H9 (cell line): ENCODE measurements at places on chromosomes 2 and 18. TPM values are rescaled to one million over a fixed set of nuclear protein-coding genes. Genes with fewer than 3 reads are reported as not detected.

DNA sequence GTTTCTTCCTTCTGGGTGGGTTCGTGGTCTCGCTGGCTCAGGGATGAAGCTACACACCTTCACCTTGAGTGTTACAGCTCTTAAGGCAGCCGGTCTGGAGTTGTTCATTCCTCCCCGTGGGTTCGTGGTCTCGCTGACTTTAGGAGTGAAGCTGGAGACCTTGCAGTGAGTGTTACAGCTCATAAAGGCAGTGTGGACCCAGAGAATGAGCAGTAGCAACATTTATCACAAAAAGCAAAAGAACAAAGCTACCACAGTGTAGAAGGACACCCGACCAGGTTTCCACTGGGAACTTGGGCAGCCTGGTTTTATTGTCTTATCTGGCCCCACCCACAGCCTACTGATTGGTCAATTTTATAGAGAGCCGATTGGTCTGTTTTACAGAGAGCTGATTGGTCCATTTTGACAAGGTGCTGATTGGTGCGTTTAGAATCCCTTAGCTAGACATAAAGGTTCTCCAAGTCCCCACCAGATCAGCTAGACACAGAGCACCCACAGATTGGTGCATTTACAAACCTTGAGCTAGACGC is 20.1 kb upstream of the ROCK1 start:
- H3K27ac ChIP-seq: no peak overlapping the region
- DNase-seq: no peak
- H3K4me1 ChIP-seq: no peaks in the 10 kb centered on the region

GRCh38 chr2:227308784-227309183 is 16.3 kb upstream of the MFF start:
- H3K4me1 ChIP-seq: no peaks in the 10 kb centered on the region
- H3K4me3 ChIP-seq: no peak overlapping the region
- H3K27me3 ChIP-seq: no peaks in the 10 kb centered on the region
- no peaks in the 10 kb centered on the region for H3K36me3 ChIP-seq
- no peak for DNase-seq
- no peak overlapping the region for H3K27ac ChIP-seq

GRCh38 chr2:120685066-120685973 is 50.3 kb upstream of the GLI2 start:
- no peak overlapping the region for H3K4me3 ChIP-seq
- H3K4me1 ChIP-seq: no peaks in the 10 kb centered on the region
- H3K36me3 ChIP-seq: no peaks in the 10 kb centered on the region
- no peaks in the 10 kb centered on the region for H3K27me3 ChIP-seq

DNA sequence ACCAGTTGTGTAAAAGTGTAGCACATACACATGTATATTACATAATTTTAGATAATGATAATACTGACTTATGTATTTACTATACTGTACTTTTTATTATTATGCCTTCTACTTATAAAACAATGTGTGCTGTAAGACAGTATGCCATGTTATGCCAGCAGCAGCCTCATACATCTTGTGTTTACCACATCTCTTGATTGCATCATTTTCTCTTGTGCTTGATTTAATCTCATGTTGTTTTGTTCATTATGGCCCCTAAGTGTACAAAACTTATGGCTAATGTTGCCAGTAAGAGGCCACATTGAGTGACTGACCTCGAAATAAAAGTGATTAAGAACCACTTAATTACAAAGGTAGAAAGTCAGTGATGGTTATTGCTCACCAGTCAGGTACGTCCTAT is 128.0 kb upstream of the SP5 start:
- H3K4me1 ChIP-seq: no peaks in the 10 kb centered on the region; the same call in 1 of the 2 replicates
- no peaks in the 10 kb centered on the region for H3K36me3 ChIP-seq
- H3K27ac ChIP-seq: no peak overlapping the region

DNA sequence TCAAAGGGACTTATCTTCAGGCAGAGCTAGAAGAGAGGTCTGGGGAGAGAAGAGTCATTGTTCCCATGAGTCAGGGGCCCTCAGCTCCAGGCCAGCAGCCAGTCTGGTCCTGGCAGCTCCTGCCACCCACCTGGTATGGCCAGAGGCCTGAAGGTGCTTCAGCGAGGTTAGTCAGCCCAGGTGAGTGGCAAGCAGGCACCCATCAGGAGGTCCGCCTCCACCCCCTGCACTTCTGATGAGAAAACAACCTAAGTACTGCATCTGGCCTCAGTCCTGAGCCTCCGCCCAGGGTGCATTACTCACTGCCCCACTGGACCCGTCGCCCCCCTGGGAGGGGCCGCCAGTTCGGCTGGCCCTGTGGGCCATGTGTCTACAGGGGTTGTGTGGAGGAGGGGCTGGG is 130.2 kb downstream of the INHBB start:
- no peak overlapping the region for H3K27ac ChIP-seq
- DNase-seq: no peak
- no peaks in the 10 kb centered on the region for H3K4me1 ChIP-seq
- H3K36me3 ChIP-seq: no peaks in the 10 kb centered on the region

DNA sequence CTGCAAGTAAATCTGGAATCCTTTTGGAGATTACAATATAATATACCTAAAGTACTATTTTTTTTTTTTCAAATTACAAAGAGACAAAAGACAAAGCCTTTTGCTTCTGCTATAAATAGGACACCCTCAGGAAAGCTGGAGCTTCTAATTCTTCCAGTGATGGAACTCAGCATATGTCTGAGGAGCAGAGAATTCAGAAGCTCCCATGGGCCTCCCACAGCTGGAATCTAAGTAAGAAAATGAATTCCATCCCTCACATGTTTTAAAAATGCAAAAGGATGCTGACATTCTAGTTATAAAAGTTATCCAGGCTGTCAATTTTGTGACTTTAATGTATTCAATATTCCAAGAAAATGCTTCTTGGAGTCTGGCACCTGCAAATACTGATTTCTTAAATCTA is 571.3 kb upstream of the LRRTM4 start:
- no peaks in the 10 kb centered on the region for H3K27me3 ChIP-seq
- DNase-seq: no peak
- no peaks in the 10 kb centered on the region for H3K36me3 ChIP-seq
- H3K27ac ChIP-seq: no peak overlapping the region
- no peak overlapping the region for H3K4me3 ChIP-seq

- H3K4me3 ChIP-seq: no peak overlapping the region
- no peak overlapping the region for H3K27ac ChIP-seq
- DNase-seq: no peak
- no peaks in the 10 kb centered on the region for H3K36me3 ChIP-seq
- H3K4me1 ChIP-seq: no peaks in the 10 kb centered on the region
- H3K27me3 ChIP-seq: no peaks in the 10 kb centered on the region
Observed at GRCh38 chr2:205077159-205077558, 531.9 kb downstream of the PARD3B start.

- no peak overlapping the region for H3K27ac ChIP-seq
- peaks cover 88% of the 10 kb centered on the region for H3K36me3 ChIP-seq
- H3K4me1 ChIP-seq: no peaks in the 10 kb centered on the region; the same call in 1 of the 2 replicates
- H3K27me3 ChIP-seq: no peaks in the 10 kb centered on the region
- peak overlapping the region; percentile 98 for H3K4me3 ChIP-seq
Observed at GRCh38 chr2:197498235-197498936, 1.3 kb downstream of the HSPD1 start.

DNA sequence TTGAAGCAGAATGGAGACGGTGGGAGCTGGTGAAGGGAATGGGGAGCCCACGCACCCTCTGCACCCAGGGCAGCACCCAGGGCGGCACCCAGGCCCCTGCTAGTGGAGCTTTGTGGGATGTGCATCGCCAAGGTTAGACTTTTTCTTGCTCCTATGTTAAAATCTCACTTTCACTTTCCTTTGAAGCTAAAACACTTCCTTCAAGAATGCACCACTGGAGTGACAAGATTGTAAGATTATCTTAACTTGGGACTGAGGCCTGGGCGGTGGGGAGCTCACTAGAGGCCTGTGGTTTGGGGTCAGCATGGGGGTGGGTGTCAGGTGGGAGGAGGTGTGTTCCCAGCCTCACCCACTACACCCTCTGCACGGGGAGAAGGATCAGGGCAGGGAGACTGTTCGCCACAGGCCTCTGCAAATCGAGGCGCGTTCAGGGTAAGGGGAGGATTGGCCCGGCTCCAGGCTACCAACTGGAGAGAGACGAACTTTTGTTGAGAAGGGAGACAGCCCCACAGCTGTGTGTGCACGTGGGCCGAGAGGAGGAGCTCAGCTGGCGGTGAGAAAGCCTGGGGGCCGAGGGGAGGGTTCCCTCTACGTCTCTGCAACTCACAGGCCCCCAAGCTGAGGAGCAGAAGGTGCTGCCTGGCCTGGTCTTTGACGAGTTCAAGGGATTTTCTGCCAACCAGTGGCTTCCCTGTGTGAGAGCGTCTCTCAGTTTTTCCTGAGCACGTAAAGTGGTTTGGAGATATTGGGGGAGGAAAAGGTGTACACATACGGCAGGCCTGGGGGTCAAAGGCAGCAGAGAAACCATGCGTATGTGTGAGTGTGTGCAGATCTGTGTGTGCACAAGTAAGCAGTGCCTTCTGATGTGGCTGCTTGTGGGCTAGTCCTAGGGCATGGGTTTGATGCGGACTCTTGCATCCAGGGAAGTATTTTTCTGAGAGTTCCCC is 147.7 kb downstream of the KLHL29 start:
- H3K36me3 ChIP-seq: no peaks in the 10 kb centered on the region
- no peak overlapping the region; the same call in 1 of the 3 replicates for H3K4me3 ChIP-seq
- H3K27ac ChIP-seq: no peak overlapping the region
- H3K27me3 ChIP-seq: no peaks in the 10 kb centered on the region
- no peak for DNase-seq

GRCh38 chr2:179691235-179691634 is 170.2 kb downstream of the ZNF385B start:
- no peaks in the 10 kb centered on the region for H3K4me1 ChIP-seq
- no peak for DNase-seq
- H3K4me3 ChIP-seq: no peak overlapping the region
- H3K36me3 ChIP-seq: no peaks in the 10 kb centered on the region

DNA sequence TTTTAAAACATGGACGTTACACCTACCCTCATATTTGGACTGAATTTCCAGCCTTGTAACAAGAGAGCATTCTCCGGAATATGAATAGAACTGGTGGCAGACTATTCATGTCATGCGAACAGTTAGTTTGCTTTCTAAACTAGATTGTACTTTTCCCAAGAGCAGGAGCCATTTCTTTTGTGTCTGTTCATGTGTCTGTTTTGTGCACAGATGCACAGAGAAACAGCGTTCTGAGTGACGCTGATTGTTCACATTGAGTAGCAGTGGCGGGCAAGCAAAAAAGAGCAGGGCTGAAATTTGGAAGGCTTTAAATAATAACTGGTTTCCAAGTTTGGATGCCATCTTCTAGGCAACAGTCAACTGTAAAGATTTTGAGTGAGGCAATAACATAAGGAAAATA is 200.3 kb downstream of the NRXN1 start:
- no peak for DNase-seq
- H3K36me3 ChIP-seq: peaks cover 5% of the 10 kb centered on the region
- H3K4me1 ChIP-seq: no peaks in the 10 kb centered on the region
- H3K27ac ChIP-seq: no peak overlapping the region
- H3K4me3 ChIP-seq: no peak overlapping the region

DNA sequence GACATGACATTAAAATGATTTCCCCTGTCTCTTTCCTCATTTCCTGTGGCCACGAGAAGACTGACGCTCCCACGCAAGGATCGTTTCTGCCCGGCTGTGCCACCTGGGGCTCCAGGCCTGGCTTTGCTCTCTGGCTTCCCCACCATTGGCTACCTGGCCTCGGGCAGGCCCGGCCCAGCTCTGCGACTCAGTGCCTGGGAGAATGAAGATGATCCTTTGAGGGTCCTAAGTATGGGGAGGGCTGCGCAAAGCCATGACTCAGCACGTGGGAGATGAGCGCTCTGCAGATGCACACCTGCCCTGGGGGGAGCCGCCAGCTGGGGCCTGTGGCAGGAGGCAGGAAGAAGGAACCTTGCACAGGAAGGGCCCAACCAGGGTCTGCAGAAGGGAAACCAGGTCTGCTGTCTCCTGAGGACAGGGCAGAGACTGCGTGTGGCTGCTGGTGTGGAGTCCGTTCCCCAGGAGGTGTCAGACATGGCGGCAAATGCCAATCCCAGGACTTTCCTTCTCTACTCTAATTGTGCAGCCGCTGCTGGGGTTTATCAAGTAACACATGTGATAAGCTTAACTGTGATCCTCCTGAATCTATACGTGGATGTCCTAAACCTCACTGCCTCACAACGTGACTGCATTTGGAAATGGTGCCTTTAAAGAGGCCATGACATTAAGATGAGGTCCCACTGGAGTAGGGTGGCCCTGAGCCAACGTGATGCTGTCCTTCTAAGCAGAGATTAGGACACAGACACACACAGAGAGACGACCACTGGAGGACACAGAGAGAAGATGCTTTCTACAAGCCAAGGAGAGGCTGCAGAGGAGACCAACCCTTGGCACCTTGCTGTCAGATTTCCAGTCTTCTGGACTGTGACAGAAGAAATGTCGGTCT is 32.9 kb downstream of the MBP start:
- H3K4me3 ChIP-seq: no peak overlapping the region
- no peaks in the 10 kb centered on the region for H3K27me3 ChIP-seq
- H3K36me3 ChIP-seq: peaks cover 2% of the 10 kb centered on the region
- DNase-seq: no peak

DNA sequence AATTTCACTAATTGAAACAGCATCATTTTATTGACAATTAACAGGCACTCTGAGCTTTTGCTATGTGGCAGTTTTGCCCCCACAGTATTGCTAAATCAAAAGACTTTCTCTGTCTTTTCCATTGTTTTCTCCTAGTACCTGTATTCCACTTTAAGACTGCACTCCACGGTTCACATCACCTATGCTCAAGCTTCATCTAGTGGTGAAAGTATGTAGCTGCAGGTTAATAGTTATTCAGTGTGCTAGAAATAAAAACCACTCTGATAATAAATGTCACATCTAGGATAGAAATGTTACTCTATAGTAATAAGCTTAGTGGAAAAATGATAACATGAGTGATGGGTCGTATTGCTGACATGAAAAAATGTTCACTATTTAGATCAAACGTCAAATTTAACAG is 24.6 kb downstream of the ARL6IP6 start:
- H3K4me3 ChIP-seq: no peak overlapping the region
- DNase-seq: no peak
- H3K27ac ChIP-seq: no peak overlapping the region
- H3K27me3 ChIP-seq: no peaks in the 10 kb centered on the region
- H3K36me3 ChIP-seq: peaks cover 30% of the 10 kb centered on the region
- no peaks in the 10 kb centered on the region for H3K4me1 ChIP-seq

DNA sequence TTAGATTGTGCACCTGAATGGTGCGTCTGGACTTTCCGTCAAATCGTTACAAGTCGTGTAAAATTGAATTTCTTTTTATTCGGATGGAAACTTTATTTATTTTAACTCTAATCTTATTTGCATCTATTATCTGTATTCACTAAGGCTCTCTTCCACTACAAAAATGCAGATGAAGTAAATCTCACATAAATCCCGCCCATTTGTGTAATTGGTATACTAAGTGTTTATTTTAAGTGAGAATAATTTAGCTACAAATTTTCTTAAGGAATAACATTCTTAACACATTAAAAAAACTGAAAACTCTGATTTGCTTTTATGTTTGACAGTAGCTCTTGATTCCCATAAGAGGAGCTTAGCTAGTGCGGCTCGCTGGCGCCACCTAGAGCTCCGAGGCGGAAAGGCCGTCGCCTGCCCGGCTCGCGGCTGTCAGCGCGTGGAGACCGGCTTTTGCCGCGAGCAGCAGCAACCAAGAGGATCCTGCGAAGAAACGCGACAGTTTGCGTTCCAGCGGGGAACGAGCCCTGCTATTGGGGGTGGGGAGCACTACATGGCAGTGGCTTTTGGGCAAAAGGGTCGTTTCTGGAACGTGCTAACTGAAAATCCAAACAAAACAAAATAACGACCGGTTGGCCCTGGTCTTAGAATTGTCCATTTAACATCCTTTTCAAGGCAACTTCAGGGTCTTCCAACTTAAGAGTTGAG is 6.7 kb downstream of the SP9 start:
- peaks cover 63% of the 10 kb centered on the region for H3K27me3 ChIP-seq
- DNase-seq: peak; percentile 90
- peak overlapping the region; percentile 78 for H3K4me3 ChIP-seq

The STPG4 gene
- 0.13 and 0.42 TPM in 2 replicates for total RNA-seq

The MYCN gene
- 100.0 and 105 TPM in 2 replicates for total RNA-seq

The RAB6C gene
- total RNA-seq: not detected in 2 replicates

The CXCR1 gene
- total RNA-seq: not detected in 2 replicates

The KCMF1 gene
- total RNA-seq: 110 and 113 TPM in 2 replicates
